ENCODE measurements at places on chromosomes 1 and 21. TPM values are rescaled to one million over a fixed set of nuclear protein-coding genes. Genes with fewer than 3 reads are reported as not detected.

Gene HPDL
- 4.9 TPM for polyA plus RNA-seq

Gene SLC37A1
- polyA plus RNA-seq = 3.8 TPM

Gene DISP3
- polyA plus RNA-seq = 0.01 TPM

Gene DLGAP3
- 0.08 TPM for polyA plus RNA-seq

Gene WNT3A
- polyA plus RNA-seq = not detected

Gene ECM1
- 2.7 TPM for polyA plus RNA-seq

Gene EPHA10
- polyA plus RNA-seq = 0.05 TPM

Gene ZNF672
- 39.5 TPM for polyA plus RNA-seq

Gene PGLYRP3
- not detected for polyA plus RNA-seq

Gene KRTAP10-3
- polyA plus RNA-seq = not detected

Gene RNF220
- 98.9 TPM for polyA plus RNA-seq

Gene C1orf185
- not detected for polyA plus RNA-seq

Gene GJC2
- polyA plus RNA-seq = 0.40 TPM

Gene LCE6A
- polyA plus RNA-seq = not detected

Gene WDR64
- not detected for polyA plus RNA-seq

Gene GRIK3
- 0.04 TPM for polyA plus RNA-seq

Gene L1TD1
- 0.04 TPM for polyA plus RNA-seq

Gene CA14
- polyA plus RNA-seq = 0.61 TPM

Gene REN
- not detected for polyA plus RNA-seq

Gene C1QC
- polyA plus RNA-seq = 10.4 TPM

Gene UBE2U
- polyA plus RNA-seq = not detected

Gene ANKRD45
- polyA plus RNA-seq = not detected

Gene NBPF6
- not detected for polyA plus RNA-seq

Gene HFM1
- polyA plus RNA-seq = 0.57 TPM

Gene TNFAIP8L2
- 1.1 TPM for polyA plus RNA-seq

Gene SOD1
- polyA plus RNA-seq = 337 TPM

All from psoas muscle (tissue), 8 donors.